Activated T-helper 1 cell treated with Interleukin-2 at 50 U/mL for 16 hours (primary cell): ENCODE measurements at places on chromosomes 4 and X.

- DNase-seq = no peak
Observed at GRCh38 chr4:118313098-118313497, 39.7 kb downstream of the PRSS12 start.

DNA sequence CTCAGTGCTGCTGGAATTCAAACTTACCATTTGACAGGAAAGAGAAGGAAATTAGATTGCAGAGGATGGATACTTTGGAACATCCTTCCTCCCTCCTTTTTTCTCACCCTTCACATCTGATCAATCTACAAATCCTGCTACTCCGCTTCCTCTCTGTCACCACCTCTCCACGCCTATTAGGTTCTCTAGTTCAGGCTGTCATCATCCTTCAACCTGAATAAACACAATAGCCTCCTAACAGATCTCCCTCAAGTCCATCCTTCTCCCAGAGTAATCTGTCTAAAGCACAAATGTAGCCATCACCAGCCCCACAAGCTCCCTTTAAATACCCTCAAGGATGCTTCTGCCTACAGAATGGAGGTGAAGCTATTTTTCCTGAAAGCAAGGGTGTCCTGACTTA is 20.0 kb upstream of the SLAIN2 start:
- no peak for DNase-seq

GRCh38 chr4:1639299-1639868 is 44.7 kb downstream of the FAM53A start:
- no peak for DNase-seq

- DNase-seq = no peak
Observed at GRCh38 chr4:157128395-157128794, 52.4 kb downstream of the GLRB start.
